Activated CD8-positive, alpha-beta T cell treated with anti-CD3 and anti-CD28 coated beads for 36 hours (primary cell): ENCODE measurements at places on chromosomes 12 and 14. TPM values are rescaled to one million over a fixed set of nuclear protein-coding genes. Genes with fewer than 3 reads are reported as not detected.

The PPM1H gene
- not detected for total RNA-seq

The RTN1 gene
- total RNA-seq: not detected

The KIF26A gene
- total RNA-seq: 0.59 TPM

The ACSM4 gene
- total RNA-seq: not detected

DNA sequence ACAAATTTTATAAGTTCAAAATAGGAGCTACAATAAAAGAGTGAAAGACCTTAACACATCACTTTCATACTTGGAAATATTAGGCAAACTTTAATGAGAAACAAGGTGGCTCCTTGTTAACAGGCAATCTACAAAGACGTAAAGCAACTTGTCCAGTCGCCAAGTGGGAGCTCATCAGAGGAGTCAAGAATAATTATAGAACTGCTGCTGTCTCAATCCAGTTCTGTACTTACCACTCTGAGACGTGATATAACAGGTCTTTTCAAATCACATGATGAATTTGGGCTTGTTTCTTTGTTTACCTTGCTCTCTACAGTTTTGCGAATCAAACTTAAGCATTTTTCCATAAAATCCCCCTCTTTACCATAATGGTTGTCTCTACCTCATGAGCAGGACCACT is 3.6 kb downstream of the YBX3 start:
- no peak overlapping the region for H3K27ac ChIP-seq
- peaks cover 9% of the 10 kb centered on the region for H3K27me3 ChIP-seq
- DNase-seq: no peak
- H3K36me3 ChIP-seq: peaks cover 54% of the 10 kb centered on the region

GRCh38 chr12:122942637-122943036 is 23.6 kb downstream of the ABCB9 start:
- H3K4me3 ChIP-seq: no peak overlapping the region
- no peak overlapping the region for H3K27ac ChIP-seq
- peaks cover 23% of the 10 kb centered on the region for H3K4me1 ChIP-seq

GRCh38 chr14:75823334-75823733 is 158.5 kb downstream of the TGFB3 start:
- peaks cover 8% of the 10 kb centered on the region for H3K36me3 ChIP-seq
- no peaks in the 10 kb centered on the region for H3K27me3 ChIP-seq
- peaks cover 3% of the 10 kb centered on the region for H3K4me1 ChIP-seq
- H3K4me3 ChIP-seq: no peak overlapping the region

DNA sequence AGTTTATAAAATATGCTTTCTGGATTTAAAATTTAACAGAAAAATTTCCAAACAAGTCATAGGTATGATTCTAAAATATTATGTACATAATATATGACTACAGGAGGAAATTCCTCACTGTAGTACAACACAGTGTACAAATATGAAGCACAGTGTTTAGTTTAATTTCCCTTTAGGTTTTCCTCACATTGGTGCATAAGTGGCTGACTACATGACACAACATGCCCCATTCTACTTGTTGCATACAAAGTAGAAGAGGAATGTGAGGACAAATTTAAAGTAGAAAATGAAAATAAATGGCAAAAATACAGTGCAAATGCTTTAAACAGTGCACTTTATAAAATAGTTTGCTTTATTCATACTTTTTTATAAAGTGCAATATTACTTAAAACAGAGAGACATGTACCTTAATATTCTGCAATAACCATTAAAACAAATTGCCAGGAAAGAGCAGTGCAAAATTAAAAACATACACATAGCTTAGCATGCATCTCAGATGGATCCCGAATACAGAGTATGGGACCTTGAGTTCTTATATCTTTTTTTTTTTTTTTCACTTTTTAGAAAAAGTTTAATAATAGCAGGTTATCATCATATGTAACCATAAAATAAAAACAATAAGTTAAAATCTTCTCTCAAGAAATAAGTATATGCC is 54.8 kb upstream of the TTC7B start:
- H3K36me3 ChIP-seq: peaks cover 11% of the 10 kb centered on the region
- DNase-seq: no peak
- H3K4me3 ChIP-seq: no peak overlapping the region

DNA sequence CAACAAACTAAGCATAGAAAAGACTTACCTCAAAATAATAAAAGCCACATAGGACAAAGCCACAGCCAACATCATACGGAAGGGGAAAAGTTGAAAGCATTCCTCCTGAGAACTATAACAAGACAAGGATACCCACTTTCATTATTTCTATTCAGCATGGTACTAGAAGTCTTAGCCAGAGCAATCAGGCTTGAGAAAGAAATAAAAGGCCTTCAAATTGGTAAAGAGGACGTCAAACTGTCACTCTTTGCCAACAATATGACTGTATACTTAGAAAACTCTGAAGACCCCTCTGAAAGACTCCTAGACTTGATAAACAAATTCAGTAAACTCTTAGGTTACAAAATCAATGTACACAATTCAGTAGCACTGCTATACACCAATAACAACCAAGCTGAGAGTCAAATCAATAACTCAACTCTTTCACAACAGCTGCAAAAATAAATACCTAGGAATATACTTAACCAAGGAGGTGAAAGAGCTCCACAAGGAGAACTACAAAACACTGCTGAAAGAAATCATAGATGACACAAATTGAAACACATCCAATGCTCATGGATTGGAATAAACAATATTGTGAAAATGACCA is 11.6 kb upstream of the CLEC1A start:
- no peak overlapping the region for H3K4me3 ChIP-seq
- DNase-seq: no peak
- H3K4me1 ChIP-seq: no peaks in the 10 kb centered on the region
- H3K27ac ChIP-seq: no peak overlapping the region
- H3K36me3 ChIP-seq: no peaks in the 10 kb centered on the region
- peaks cover 10% of the 10 kb centered on the region for H3K27me3 ChIP-seq

- no peak overlapping the region for H3K27ac ChIP-seq
- no peak for DNase-seq
- peaks cover 24% of the 10 kb centered on the region for H3K36me3 ChIP-seq
- H3K4me3 ChIP-seq: no peak overlapping the region
These were observed 56.2 kb upstream of the VPS33A start for GRCh38 chr12:122322501-122322900.

- H3K4me1 ChIP-seq: no peaks in the 10 kb centered on the region
- H3K27ac ChIP-seq: no peak overlapping the region
- peaks cover 5% of the 10 kb centered on the region for H3K27me3 ChIP-seq
- no peaks in the 10 kb centered on the region for H3K36me3 ChIP-seq
- no peak for DNase-seq
These were observed 164.3 kb downstream of the GRIP1 start for GRCh38 chr12:66514581-66514980.

DNA sequence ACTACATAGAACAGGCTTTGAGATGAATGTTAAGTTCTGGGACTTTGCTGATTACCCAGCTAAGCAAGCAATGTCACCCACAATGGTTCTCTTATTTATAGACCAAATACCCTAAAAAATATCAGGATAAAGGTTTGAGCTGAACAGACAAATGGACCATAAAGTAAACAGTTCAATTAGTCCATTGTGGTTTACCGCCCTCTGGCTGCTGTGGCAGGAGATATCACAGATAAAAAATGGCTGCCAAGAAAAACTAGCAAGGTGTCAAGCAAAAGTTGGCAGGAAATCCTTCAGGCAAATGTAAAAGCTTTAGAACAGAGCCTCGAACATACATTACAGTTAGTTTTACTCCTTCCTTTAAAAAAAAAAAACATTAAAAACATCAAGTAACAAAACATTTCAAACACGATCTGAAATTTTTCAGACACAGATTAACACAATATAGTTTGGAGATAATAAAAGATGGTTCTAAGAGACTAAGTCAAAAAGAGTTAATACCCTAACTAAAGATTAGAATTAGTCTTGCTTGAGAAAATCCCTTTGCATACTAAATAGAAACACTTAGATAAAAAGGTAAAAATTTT is 41.3 kb downstream of the MED13L start:
- peaks cover 40% of the 10 kb centered on the region for H3K4me1 ChIP-seq
- peak; percentile 70 for DNase-seq
- peak overlapping the region; percentile 85 for H3K27ac ChIP-seq
- H3K27me3 ChIP-seq: no peaks in the 10 kb centered on the region
- H3K4me3 ChIP-seq: peak overlapping the region; percentile 53

DNA sequence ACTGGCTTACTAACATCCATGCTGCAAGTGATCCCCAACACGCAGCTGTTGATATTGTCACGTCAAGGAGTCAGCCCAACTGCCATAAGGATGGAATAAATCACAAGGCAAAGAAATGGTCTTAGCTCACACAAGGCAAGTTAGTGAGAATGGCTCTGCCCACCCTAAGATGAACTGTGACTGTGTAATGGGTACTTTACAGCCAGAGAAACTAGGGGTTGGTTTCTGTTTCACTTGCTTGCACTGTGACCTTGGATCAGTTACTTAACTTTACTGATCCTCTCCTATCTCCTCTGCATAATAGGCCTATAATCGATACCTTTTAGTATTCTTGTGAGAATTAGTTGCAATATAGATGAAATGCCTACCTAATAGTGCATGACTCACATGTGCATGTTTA is 52.2 kb upstream of the ANO2 start:
- H3K4me3 ChIP-seq: no peak overlapping the region
- H3K27me3 ChIP-seq: peaks cover 19% of the 10 kb centered on the region
